ENCODE measurements at places on chromosomes 6 and 20.

DNA sequence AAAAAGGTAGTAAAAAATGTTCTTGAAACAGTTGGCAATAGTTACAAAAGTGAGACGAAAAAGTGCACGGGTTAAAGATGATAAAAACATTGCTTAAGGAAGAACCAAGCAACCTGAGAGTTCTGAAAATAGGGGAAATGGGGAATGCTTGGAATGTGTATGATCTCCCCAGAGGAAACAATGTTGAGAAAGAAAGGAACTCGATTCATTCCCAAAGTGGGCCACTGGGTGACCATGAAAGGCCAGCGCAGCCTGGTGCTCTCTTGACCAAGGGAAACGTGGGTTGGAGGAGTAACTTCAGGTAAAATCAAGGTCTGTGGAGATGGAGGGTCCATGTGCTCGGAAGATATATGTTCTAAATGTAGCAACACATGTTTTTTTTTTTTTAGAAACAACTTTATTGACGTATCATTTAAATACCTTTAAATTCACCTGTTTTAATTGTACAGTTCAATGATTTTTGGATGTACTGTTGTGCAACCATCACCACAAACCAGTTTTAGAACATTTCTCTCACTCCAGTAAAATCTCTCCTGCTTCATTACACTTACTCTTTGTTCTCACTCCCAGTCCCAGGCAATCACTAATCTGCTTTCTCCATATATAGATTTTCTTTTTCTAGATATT lies 34.5 kb upstream of the CEP85L start:
- no peak for DNase-seq

DNA sequence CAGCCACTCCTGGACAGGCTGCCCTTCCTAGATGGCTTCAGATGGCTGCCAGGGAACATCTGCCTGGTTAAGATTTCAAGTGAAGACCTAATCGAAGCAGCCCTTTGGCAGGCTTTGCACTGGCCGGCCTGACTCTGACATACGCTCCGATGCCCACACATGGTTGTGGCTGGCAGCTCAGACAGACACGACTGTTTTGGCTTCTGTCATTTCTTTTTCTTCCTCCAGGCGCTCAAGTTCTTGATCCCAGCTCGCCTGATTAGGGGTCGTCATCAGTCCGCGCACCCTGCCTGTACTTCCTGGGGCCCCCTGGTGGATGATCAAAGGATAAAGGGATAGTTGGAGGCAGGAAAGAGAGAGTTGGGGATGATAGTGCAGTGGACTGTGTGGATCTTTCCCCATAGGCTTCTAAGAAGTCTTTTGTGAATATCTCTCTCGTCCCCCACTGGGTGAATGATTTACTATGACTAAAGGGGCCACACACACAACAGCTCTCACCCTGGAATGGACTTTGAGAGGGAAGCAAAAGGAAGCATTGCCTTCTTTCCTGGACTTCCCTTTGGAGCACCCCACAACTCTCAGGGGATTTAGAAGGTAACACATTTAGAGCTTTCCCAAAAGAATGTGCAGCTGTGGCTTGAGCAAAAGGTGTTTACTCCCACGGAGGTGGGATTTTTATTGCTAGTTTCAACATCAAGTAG lies 21.4 kb upstream of the TRAM2 start:
- DNase-seq = no peak

DNA sequence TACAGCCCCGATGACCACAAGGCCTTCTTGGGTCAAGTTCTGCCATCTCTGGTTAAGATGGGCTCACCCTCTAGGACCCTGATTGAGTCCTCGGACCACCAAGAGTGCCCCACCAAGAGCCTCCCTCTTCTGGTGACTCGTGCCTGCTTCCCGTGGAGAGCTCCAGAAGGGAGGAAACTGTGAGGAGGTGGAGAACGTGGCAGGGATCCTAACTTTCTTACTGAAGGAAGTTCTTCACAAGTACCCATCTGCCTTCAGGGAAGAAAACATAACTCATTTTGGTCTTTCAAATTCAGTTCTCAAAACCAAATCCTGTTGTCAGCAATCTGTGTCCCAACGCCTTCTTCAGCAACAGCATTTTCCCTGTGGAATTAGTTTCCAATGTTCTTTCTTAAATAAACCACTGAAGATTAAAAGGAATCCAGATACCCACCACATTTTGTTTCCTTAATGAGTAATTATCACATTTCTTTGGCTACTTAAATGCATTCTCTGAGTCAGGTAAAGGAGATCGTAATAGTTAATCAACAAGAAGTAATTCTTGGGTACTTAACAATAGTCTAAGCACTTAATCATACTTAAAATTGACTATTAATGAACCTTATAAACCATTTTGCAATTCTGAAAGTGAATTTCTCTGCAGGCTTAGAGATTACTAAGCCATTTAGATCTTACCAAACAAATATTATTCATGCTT lies 185.8 kb upstream of the SGK1 start:
- no peak for DNase-seq

- no peak for DNase-seq
Measured at GRCh38 chr6:170144571-170145271, 146.2 kb downstream of the DLL1 start.

DNA sequence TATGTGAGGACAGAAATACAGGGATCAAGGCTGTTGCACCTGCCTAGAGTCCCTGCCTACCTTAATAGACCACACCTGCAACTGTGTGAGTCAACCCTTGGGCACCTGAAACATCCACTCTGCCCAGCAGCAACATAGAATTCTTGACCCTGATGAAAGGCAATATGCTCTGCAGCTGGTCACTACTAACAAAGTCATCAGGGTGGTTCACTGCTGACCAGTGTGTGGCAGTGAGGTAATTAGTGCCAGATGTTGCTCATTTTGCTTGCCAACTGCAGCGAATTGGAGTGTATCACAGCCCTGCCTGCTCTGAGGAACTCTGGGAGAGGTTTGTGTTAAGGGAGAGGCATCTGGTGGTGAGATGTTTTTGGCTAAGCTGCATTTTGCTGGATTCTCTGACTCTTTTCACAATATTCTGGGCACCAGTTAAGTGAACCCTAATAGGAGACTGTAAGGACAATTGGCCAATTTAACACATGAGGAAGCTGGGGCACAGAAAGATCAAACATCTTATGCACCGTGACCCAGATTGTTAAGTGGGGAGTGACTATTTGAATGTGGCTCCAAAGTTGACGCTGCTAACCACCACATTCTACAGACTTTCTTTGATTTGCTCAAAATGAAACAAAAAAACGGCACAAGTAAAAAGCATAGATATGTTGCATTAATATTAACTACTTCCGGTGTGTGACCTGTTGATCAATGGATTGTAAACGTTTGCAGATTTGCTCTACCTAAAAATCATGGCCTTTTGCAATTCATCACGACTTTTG lies 61.9 kb upstream of the OPRM1 start:
- no peak for DNase-seq

DNA sequence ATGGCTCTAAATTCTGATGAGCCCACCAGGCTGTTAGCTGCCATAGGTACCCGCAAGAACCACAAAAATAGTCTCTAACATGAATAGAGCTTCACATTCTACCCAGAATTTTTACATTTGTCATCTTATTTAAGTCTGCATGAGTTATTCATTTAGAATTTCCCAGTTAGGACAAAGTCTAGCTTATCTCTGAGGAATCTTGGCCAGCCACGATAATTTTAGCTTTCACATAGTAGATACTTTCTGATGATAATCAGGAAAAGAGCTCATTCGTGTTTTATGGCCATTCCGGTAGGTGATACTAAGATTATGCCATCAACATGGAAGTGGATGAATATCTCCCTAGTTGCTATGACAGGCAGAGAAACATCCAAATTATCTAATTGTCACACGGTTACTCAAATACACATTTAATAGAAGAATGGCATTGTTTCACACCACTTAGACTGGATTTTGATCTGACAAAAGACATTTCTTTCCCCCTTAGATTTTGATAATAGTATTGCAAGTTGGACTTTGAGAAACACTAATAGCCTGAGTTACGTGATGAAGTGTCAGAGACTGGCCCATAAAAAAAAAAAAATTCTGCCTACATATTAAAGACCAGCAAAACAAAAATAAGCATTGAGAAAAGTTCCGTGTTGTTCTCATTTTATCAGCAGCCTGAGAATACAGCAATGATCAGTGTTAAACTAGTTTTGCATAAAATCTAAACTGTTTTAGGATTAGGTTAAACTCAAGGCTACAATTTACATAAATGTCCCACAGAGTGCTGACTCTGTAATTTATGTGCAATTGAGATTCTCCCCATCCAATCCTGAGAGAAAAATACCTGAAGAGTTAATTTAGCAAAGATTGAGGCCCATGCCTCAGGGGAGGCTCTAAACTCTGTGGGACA lies 397.5 kb upstream of the ARID1B start:
- no peak for DNase-seq

DNA sequence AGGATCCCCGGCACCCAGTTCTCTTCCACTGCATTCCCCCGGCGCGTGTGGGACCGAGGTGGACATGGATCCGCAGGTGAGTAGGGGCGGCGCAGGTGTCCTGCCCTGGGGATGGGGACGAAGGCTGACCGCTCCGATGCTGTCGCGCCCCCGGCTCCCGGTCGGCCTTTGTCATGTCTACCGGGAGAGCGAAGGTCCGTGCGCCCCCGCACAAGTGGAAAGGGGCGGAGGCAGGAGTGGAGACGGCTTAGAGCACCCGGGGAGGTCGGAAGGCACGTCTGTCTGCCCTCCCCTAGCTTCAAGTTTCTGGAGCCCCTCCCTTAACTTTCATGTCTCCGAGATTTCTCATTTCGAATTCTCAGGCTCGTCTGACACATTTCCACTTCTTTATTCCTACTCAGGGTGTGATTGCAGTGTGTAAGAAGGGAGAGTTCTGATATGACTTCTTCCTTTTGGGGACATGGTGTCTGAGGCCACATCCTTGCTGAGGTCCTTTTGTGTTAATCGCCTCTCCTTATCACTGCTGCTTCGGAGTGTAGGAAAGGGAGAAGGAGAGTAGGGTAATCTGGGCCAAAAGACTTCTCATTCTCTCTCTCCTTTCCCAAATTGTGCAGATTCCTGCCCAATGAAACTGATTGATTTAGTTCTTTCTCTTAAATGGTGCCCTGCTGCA lies 435 bp downstream of the KIFC1 start:
- DNase-seq = no peak

DNA sequence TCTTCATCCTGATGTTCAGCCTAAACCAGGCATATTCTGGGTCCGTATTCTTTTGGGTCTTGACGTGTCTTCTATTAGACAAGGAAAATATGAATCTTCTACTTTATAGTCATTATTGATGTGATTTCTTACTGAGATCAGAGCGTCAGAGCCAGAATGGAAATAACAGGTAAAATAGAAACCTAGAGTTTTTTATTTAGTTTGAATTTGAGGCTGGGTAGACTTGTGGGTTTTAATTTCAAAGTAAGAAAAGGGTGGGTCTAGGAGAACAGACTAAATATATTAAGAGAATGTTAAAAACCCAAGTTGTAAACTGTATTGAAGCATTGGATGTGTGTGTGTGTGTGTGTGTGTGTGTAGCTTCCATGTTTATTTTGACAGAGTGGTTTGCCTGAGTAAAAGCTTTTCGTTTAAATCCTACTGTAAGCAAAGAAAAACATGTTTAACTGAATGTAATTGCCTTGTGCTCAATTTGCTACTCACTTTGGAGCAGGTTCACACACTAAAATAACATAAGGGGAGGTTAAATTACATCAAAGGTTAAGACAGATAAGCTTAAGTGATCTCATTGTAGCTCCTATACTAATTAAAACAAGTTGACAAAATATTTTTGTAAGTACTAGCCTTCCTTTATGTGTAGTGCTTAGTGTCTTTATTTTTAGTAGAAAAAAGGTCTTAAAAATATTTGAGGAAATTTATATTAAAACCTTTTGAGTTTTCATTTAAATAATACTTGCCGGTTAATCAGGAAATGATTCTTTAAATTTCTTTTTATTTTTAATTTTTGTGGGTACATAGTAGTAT lies 17.4 kb downstream of the HECA start:
- no peak for DNase-seq

GRCh38 chr6:71582820-71583219 lies 294.2 kb downstream of the OGFRL1 start:
- DNase-seq = no peak

- no peak for DNase-seq
Measured at GRCh38 chr6:112923940-112924587, 576.9 kb downstream of the RFPL4B start.

GRCh38 chr6:91042656-91043055 lies 455.8 kb upstream of the MAP3K7 start:
- DNase-seq = no peak

DNA sequence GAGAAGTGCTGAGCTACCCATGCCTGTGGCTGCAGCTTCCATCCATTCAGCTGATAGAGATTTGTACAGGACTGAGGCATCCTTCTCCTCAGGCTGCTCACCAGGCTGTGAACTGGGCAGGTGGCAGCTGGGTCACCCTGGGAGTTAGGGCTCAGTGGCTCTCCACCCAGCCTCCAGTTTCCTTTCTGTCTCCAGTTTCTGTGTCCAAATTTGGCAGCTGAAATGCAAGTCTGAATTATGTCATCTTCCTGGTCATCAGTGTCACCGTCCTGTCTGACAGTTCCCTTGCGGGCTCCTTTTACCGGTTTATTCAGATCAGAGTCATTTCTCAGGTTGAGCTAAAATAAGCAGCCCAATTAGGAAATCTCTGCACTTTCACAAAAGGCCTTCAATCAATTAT lies 93.3 kb downstream of the EDN1 start:
- DNase-seq = no peak

- DNase-seq = no peak
Measured at GRCh38 chr6:45423111-45423823, 45.5 kb upstream of the SUPT3H start.

- no peak for DNase-seq
Measured at GRCh38 chr6:163398815-163399214, 15.7 kb upstream of the QKI start.

DNA sequence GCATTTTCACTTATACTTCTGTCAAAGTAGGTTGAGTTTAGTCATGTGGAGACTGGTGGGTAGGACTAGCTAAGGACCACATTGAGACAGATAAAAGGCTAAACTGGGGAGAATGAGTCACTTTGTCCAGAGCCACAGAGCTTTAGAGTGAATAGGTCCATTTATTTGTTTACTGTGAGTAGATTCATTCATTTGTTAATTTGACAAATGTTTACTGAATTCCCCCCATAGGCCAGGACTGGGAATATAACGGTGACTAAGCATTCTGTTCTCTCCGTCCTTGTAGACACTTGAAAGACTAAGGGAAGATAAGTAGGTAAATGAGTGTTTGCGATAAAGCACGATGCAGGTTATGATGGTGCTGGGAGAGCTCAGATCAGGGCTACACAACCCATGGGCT lies 699.7 kb upstream of the ID4 start:
- DNase-seq = no peak

- no peak for DNase-seq
Measured at GRCh38 chr6:97586344-97586743, 303.3 kb upstream of the MMS22L start.

DNA sequence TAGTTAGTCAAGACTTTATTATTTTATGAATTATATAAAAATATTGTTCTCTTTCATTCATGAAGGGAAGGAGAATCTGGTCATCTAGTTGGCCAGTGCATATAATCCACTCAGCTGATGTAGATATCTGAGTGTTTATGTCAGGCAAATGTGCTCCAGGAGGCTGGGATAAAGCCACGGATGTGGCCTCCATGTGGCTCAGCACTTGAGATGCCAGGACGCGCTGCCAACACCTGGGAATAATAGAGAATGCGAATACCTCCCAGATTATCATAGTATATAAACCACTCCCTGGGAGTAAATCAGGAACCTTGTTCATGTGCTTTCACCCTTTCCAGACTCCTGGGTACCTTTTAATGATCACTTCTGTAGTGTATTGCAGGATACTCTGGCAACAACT lies 1006.0 kb downstream of the KIF16B start:
- no peak for DNase-seq

- no peak for DNase-seq
Measured at GRCh38 chr6:28737750-28738395, 185.9 kb downstream of the TRIM27 start.

GRCh38 chr6:47278545-47278944 lies 31.2 kb downstream of the TNFRSF21 start:
- DNase-seq = no peak

Data from frontal cortex (tissue), 4 donors.